ENCODE measurements at places on chromosomes 3 and 15.
A peak's percentile ranks its signal among the peaks of the same experiment; 100 is the strongest.

- DNase-seq: no peak
These were observed 26.3 kb downstream of the DZIP1L start for GRCh38 chr3:138089091-138089490.

DNA sequence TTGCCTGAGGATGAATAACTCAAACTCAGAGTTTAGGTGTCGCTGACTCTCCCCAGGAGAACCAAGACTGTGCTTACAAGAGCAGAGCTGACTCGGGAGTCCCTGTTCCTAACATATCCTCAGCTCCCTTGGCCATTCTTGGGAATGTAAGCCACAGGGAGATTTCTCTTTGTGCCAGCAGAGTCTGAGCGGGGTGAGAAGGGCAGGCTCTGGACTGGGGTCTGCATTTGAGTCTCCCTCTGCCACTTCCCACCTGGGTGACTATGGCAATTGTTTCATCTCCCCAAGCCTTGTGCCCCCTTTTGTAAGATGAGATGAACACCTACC lies 126.0 kb downstream of the ADAMTS17 start:
- DNase-seq: no peak

- no peak for DNase-seq
These were observed 6.8 kb upstream of the MFSD1 start for GRCh38 chr3:158794936-158795518.

DNA sequence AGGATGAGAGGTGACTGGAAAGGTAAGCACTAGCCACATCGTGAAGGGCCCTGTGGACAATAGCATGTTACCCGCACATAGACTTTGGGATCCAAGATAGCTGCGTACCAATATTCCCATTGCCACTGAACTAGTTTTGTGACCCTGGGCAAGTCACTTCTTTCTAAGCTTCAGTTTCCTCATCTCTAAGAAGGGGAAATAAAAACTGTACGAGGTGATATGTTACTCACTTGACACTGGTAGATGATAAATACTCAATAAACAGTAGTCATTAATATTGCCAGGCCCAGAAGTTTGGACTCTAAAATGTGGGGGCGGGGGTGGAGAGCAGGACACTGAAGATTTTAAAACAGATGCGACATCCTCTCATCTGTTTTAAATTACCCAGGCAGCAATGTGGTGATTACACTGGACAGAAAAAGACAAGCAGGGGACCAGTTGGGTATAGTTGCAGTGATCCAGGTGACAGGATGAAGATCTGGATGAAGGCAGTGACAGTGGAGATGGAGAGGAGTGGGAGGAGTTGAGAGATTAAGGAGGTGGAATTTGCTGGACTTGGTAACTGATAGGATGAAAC lies 2.5 kb downstream of the ATG7 start:
- DNase-seq: no peak

GRCh38 chr3:20043396-20043795 lies 3.1 kb downstream of the KAT2B start:
- DNase-seq: peak; percentile 47

DNA sequence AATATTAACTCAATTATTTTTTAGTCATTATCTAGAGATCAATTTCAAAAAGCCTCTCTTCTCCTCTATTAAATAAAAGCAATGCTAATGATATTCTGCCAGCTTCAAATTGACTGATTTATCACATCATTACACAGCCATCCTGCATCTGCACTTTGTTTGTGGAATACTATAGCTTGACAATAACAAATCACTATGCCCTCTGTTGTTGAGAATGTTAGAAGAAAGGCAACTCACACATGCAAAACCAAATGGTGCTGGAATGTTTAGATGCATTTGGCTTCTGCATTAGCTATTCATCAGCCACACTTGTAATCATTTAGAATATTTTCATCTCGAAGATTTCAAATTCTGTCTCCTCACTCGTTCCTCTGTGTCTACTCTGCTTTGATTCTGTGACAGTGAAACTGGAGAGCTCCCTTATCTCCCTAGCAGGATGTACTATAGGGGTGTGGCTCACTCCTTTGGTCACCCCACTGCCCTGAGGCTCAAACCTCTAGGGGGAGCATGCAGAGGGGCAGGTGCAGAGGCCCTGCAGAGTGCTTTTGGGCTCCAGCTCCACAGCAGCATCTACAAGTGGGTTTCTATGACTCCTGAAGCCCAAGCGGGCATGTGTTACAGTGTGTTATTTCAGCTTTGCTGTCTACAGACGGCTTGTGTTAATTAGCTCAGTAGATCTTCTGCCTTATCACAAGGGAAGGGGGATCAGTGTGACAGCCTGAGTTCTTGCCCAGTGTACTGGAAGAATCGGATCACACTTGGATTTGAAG lies 454.1 kb upstream of the BCHE start:
- DNase-seq: no peak

GRCh38 chr3:138549179-138549977 lies 44.7 kb downstream of the CEP70 start:
- DNase-seq: no peak

DNA sequence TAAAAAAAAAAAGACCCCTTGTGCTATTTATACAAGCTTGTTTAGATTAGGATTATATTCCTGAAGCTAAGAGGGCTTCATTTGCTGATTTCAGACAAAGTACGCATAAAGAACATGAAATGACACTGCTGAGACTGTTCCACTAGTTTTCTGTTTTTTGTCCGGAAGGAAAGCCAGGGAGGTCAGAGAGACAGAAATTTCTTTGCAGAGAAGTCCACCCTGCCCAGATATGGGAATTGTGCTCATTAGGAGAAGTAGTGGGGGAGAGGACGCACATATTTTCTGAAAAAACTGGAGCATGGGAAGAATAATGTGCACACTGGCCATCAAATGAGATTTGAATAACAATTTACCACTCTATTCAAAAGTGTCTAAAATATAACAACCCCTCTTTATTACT lies 220.9 kb upstream of the ICE2 start:
- no peak for DNase-seq

DNA sequence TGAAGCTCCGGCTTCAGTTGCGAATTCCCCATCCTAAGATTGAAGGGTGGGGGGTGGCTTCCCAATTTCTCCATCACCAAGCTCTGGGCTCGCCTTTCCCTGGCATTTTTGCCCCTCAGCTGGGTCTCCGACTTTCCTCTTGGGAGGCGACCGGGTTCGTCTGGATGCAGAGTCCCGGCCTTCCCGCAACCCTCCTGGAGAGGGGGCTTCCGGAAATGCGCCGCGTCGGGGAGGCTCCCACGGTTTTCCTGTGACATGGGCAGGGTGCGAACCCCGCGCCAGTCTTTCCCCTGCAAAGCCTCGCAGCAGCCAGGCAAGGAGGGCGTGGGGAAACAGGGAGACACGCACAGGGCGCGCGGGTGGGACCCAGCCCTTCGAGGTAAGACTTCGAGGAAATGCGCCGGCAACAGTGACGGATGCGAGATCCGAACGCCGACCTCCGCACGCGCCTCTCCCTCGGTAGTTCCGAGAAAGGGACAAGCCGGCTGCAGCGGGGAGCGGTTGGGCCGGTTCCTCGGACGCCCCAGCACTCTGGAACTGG lies 466 bp upstream of the HCN4 start:
- DNase-seq: no peak

DNA sequence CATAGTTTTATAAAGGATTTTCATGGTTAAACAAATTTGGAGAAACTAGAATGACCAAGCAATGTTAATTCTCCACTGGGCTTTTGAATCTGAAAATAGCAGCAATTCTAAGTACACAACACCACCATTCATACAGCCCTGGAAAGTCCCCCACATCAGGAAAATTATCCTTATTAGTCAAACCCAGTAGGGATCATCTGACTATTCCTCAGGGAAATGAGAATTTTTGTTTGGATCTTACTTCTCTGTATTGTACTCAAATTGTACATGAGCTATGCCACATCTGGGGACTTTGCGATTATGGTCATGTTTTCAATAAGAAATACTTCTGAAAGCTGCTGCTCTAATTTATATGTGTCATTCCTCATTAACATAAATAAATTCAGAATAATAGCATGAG lies 46.0 kb downstream of the RARB start:
- DNase-seq: no peak

DNA sequence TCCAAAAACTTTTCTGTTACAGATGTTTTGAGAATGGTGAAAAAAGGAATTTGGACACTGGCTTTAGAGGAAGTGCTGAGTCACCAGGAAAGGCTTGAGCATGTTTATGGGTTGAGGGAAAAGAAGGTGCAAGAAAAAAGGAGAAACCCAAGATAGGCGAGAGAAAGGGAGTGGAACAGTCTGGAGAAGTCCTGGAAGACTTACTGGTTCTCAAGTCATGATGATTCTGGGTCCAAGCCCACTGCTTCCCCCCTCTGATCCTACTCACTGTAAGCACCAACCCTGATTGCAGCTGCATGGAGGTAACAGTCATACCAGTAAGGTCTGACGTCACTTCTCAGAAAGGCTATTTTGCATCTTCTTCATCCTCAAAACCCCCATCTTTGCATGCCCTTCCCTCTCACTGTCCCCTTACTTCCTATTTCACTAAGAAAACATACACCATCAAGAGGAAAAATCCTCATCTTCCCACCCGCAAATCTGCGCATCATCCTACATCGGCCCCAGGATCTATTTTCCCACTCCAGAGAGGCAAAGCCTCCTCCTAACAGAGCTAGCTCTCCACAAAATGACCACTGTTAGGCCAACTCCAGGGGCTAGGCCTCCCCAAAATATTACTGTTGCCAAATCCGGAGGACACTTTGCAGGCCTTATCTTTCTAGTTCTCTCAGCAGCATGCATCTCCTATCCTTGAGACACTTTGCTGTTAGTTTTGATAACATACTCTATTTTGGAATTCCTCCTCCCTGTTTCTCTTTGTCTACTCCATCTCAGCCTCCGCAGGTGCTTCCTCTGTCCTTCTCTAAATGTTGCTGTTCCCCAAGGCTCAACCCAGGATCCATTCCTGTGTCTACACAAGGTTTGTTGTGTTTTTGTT lies 3.2 kb upstream of the ATP13A3 start:
- no peak for DNase-seq

DNA sequence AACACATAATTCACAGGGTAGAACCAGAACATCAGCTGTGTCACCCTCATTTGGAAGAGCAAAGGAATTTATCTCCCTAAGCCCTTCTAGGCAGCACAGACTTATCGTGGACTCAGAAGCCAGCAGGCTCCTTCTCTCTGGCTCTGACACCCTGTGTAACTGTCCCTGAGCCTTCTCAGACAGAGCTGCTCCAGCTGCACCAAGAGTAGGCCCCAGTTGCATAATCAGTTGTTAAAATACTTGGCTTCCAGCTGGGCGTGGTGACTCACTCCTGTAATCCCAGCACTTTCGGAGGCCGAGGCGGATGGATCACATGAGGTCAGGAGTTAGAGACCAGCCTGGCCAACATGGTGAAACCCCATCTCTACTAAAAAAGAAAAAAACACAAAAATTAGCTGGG lies 49.4 kb upstream of the ACVR2B start:
- no peak for DNase-seq

GRCh38 chr3:69499899-69500421 lies 114.1 kb upstream of the FRMD4B start:
- no peak for DNase-seq

DNA sequence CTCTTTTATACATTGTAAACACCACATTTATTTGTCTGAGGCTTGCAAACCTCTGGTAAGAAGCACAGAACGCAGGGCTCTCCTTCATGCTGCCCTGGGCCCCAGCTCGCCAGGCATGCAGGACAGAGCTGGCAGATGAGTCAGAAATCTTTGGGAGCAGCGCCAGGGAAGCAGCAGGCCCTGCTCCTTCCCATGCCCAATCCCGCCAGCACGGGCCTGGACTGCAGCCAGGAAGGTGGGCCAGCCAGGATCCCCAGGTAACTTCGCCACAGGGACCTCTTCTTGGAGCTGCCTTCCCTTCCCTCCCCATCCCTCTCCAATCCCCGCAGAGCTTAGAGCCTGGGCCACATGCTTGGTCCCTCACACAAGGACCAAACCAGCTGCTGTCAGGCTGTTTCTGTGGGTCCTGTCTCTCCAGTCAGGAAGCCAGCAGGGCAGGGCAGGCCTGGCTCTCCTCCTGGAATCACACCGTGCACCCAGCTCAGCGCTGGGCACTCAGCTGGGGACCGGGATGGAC lies 8.8 kb downstream of the STOML1 start:
- no peak for DNase-seq

GRCh38 chr3:170806676-170807075 lies 63.3 kb downstream of the RPL22L1 start:
- no peak for DNase-seq

GRCh38 chr3:12194669-12195161 lies 36.0 kb upstream of the TIMP4 start:
- no peak for DNase-seq

DNA sequence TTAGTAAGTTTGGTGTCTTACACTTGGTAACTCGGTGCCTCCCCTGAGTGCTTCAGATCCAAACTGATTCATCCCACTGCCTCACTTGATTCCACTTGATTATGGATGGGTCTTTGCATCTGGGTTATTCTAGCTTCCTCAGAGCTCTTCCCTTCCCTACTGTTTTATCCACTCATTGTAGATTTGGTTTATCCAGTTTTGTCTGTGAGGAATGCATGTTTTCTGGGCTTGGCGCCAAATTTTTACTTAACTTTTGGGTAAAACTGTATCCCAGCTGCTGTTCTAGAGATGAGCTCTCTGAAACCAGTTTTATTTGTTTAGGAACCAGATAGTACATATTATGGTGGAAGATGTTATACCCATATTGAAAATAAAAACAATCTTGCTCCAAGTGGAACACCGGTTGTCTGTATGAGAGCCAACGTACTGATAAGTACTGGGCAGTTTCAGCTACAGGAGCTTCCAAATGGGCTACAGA lies 20.9 kb downstream of the RAD54L2 start:
- DNase-seq: no peak

GRCh38 chr3:122299215-122299614 lies 25.8 kb upstream of the CSTA start:
- no peak for DNase-seq

GRCh38 chr3:27910456-27910855 lies 188.3 kb upstream of the EOMES start:
- DNase-seq: no peak

- peak; percentile 44 for DNase-seq
These were observed 2.5 kb downstream of the XIRP1 start for GRCh38 chr3:39189959-39190269.

- no peak for DNase-seq
These were observed 221.1 kb downstream of the SLCO3A1 start for GRCh38 chr15:92074646-92075045.

GRCh38 chr3:130950641-130951040 lies 56.8 kb downstream of the ATP2C1 start:
- DNase-seq: no peak

DNA sequence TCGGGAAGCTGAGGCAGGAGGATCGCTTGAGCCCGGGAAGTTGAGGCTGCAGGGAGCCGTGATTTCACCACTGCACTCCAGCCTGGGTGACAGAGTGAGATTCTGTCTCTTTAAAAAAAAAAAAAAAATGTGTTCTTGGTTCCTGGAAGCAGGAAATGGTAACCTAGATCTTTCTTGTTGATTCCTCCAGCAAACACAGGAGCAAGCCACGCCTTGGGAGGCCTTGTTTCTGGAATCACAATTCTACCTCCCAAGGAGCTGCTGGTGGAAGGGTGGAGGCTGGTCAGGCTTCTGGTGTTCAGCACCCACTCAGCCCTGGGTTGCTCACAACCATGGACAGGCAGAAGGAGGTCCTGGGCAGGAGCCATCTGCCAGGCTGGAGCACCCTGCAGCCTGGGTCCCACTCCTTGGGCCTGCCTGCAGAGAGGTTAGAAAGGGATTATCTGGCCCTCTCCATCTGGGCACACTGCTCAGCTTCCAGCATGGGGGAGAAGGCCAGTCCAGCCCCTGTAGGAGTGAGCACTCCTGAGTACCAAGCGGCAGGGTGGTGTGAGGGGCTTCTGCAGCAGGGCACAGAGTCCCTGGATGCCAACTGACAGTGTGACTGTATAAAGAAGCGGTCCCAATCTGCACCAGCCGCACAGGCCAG lies 65.6 kb downstream of the ABTB1 start:
- no peak for DNase-seq

Measured in activated naive CD4-positive, alpha-beta T cell treated with anti-CD3 and anti-CD28 coated beads, Interleukin-2, amount 50 U/mL, for 16 hours (primary cell).